DMS79 treated with DMSO at 0.1 percent for 48 hours (cell line): ENCODE measurements at places on chromosomes 12 and 14.
A peak's percentile ranks its signal among the peaks of the same experiment; 100 is the strongest.

DNA sequence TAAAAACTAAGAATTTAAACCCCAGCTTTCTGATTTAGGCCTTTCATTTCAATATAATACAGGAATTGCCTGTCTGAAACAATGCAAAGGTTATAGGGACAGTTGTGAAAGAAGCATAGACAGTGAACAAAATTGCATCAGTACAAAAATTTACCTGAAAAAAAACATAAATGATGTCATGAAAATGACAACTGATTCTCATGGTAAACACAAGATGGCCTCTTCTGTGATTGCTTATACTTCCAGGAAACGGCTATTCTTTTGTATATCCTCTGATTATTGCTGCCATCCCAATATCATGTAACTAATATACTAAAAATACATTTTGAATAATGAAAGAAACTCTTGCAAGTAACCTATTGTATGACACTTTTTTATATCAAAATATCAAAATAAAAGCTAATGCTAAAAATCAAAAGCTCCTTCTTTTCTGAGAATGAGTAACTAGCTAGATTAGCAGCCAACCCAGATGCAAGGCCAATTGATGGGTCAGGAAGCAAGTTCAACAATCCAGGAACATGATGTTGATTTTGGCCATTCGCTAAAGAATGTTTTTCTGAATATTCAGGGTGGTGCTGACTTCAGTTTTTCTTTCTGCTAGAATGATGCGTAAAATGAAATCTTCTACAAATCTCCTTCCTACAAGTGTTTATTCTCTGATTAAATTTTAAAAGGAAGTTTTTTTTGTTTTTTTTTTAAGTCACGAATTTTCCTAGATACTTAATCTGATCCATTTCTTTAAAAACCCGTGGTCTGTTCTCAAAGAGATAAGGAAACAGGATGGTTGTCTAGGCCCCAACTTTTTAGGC lies 83.6 kb downstream of the ALX1 start:
- no peak for DNase-seq

DNA sequence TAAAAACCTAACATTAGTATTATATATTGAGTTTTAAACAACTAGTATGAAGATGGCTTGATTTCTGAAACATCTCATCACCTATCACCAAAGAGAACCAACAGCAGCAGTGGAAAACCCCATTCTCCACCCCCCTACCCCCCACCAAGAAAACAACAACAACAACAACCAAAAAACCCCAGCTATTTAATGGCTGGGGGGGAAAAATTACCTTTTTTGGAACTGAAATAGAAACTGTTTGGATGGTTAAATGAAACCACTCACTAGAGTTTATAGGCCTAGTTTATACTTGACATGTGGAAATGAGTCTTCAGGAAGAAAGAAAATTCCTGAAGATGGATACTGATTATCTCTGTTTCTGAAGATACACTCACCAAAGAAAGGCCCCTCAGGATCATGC lies 30.3 kb downstream of the PPP2R5E start:
- DNase-seq: no peak

DNA sequence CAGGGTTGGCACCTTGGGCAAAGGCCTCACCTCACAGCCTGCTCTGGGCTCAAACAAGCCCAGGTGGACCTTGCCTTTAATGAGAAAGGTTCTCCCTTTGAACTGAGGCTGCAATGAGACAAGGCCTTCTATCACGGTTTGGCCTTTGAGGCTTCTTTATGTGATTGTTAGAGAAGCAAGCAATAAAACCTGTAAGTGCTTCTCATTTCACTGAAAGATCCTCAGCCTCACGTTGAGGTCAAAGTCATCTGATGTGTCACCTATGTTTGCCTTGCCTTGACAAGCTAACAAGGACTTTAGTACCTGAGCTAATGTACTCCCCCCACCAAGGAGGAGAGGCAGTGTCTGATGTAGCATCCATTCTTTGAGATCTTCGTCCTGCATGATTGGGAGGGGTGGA lies 155.9 kb upstream of the RBM19 start:
- no peak for DNase-seq

DNA sequence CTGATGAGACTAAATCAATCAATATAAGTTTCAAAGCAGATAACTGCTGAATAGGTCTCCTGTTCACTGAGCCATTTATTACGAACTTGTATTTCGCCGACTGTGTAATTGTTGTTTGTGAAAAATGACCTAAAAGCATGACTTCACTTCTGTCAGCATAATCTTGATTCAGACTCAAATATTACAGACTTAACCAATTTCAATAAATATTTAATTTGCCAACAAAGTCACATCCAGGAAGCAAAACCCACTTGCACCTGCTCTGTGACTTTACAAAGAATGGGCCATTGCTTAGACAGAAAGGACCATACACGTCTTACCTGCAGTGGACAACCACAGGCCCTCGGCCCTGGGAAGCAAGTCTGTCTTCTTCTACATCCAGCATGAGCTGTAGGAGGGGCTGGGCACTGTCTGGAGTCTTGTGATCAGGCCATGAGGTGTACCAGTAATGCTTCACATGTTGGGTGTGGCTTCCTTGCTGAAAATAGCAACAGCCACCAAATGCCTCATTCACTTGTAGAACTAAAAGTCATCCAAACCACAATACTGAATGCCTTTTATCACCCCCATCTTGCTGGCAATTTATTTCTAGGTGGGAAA lies 23.5 kb upstream of the PTPRB start:
- DNase-seq: no peak

DNA sequence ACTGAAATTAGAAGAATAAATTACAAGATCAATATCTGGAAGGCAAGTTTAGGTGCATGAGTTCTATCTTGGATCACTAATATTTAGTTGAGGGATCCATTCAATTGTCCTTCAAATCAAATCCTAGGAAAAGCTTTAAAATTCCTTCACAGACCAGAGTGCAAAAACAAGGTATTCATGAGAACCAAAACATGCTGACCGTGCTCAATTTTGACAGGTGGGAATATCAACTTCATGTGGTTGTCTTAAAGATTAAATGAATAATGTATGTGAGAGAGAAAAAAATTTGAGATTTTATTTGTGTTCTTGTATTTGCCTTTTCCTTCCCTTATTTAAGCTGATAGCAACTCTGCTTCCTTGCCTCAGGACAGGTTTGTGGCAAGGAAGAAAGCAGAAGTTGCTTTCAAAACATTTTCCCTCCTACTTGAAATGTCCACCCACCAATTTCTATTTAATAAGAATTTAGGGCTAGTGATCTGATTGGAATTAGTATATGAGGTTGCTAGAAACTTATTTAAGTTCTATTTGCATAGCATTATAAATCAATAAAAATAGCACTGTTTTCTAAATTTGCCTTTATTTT lies 4.9 kb upstream of the PPP1R12A start:
- no peak for DNase-seq

DNA sequence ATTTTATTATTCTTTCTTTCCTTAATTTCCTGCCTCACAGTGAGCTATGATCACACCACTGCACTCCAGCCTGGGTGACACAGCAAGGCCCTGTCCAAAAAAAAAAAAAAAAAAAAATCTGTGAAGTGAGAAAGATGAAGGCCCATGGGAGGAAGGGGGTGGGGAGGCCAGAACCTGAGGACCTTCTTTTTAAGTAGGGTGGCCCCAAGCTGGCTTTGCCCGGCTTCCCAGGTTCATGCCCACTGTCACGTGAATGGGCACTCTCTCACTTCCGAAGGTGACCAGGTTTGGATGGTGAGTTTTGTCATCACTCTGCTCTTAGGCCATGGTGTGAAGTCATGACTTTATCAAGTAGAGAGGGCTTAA lies 82.3 kb downstream of the TNFAIP2 start:
- DNase-seq: no peak

DNA sequence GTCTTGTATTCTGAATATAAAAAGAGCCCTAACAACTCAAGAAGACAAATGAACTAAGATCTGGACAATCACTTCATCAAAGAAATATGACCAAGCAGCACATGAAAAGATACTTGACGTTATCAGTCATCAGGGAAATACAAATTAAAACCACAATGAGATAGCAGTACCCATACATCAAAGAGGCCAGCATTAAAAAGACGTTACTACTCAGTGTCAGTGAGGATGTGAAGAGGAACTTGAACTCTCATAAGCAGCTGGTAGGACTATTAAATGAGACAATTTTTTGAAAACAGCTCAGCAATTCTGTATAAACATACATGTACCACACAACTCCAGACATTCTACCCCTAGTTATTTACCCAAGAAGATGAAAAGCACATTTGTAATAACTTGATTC lies 55.9 kb downstream of the FERMT2 start:
- peak; percentile 23 for DNase-seq

DNA sequence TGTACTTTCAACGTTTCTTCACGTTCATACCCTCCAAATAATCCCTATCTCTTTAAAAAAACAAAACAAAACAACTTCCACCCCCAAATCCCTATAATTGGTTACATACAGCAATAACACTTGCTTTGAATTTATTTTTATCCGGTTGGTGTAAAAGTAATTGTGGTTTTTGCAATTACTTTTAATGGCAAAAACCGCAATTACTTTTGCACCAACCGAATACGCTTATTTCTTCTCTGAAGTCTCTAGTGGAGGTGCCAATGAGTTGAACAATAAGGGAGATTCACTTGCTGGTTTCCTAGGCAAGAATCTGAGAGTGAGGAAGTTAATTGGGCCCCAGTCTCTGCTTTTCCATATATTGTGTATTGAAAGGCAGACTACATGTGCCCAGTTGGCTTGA lies 133.3 kb downstream of the DACT1 start:
- no peak for DNase-seq

- no peak for DNase-seq
Observed at GRCh38 chr14:69490219-69490918, 5.8 kb downstream of the PLEKHD1 start.

DNA sequence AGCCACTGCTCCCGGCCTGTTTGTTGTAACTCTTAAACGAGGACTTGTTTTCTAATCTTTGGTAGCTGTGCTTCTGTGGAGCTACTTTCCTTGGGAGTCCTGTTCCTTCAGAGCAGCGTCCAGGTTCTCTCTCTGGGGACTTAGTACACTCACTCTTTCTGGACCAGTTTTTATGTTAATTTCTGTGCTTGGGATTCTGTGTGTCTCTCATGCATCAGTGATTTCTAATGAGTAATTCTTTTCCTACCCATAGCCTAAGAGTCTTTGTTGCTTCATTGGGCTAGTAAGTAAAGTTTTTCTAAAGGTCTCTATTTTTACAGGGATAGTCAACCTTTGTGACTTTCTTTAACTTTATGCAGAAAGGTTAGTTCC lies 289.3 kb downstream of the FBXL14 start:
- no peak for DNase-seq

GRCh38 chr14:42929806-42930480 lies 1323.3 kb downstream of the LRFN5 start:
- peak; percentile 94 for DNase-seq

- DNase-seq: no peak
Observed at GRCh38 chr14:97657609-97658008, 860.4 kb downstream of the VRK1 start.

DNA sequence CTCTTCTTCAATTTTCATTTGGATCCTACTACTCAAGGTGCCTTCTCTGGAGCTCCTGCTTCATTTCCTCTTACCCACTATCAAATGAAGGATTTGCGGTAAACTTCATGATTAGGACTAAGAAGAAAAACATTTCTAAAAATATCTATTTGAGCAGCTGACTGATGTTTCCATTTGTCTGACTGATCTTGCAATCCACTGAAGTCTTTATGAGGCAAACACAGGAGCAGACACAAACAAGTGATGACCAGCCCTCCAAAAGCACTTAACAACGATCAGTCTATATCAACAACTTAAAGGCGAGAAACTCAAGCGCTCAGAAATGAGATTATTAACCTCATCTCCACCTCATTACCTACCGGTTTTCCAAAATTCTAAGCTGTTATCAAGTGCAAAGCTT lies 26.2 kb downstream of the OSBPL8 start:
- DNase-seq: no peak

GRCh38 chr14:30982533-30982932 lies 42.9 kb upstream of the AP4S1 start:
- DNase-seq: no peak

DNA sequence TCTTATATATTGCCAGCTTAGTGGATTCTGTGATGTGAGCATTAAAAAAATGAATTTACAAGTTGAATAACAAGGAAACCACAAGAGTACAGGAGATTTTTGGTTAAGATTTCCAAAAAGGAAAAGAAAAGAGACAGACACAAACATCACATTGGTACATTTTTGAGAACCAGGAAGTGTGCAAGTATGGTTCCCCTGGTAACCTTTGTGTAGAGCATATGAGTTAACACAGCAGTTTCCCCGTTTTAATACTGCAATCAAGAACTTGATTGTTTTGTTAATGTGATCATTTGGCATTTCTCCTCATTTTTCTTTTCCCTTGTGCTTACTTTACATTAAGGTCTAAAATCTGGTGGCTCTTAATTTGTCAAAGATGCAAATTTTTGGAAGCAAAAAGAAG lies 490.4 kb upstream of the ATP2B1 start:
- no peak for DNase-seq

- no peak for DNase-seq
Observed at GRCh38 chr12:80861641-80862378, 75.9 kb downstream of the LIN7A start.

GRCh38 chr14:32808644-32809043 lies 130.0 kb upstream of the NPAS3 start:
- DNase-seq: peak; percentile 92

GRCh38 chr12:2288001-2288400 lies 235.2 kb downstream of the CACNA1C start:
- DNase-seq: no peak

- DNase-seq: peak; percentile 61
Observed at GRCh38 chr14:51862176-51862796, 1.9 kb downstream of the GNG2 start.

DNA sequence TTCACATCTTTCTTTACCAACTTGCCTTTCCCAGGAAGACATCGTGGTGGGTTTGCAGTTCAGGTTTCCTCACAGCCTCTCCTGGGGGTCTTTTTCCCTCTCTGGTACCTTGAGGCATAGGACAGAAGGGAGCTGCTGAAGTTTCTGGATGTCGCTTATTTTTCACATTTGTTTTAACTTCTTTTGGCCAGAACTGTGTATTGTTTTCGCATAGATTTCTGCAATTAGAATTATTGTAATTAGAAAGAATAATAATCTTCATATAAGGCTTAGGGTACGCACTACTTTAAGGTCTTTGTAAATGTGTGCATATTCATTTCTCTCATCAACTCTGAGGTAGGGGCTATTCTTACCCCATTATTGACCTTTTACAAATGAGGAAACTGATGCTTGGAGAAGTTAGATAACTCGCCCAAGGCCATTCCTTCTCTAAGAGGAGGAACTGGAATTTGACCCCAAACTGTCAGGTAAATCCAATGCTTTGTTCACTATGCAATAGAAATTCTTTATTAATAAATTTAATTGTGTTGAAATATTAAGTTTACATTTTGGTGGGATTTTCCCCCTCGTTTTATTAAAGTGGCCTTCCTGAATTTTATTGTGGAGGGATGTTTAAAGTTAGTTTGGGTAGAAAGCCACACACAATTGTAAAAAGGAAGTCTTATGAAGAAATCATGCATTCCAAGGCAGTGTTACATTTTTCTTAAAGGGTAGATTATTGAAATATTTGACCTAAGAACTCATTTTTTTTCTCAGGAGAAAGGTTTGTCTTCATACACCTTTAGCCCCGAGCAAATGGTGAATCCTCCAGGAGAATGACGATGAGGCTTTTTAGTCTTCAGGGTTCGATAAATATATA lies 12.1 kb upstream of the SLC38A2 start:
- no peak for DNase-seq
